Stimulated activated CD8-positive, alpha-beta memory T cell treated with anti-CD3 and anti-CD28 coated beads, Interleukin-4, amount 100 ng/mL, for 48 hours (primary cell): ENCODE measurements at places on chromosomes 1 and 21.

DNA sequence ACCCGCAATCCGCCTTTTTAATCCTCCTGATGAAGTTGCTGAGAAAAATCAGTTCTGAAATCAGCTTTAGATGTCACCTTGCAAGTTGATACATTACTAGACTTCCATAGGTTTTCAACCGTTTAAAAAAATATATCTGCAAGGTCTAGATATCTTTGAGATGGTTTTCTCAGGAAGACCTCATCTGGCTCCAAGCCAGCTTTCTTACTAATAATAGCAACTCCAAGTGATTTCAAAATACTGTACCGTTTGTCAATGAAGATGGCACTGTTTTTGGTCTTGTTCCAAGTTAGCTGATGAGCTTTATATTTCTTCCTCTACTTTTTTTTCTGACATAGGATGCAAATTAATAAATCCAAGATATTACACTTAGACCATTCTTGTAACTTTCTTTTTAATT lies 40.3 kb downstream of the LRRC8C start:
- DNase-seq, result no peak

DNA sequence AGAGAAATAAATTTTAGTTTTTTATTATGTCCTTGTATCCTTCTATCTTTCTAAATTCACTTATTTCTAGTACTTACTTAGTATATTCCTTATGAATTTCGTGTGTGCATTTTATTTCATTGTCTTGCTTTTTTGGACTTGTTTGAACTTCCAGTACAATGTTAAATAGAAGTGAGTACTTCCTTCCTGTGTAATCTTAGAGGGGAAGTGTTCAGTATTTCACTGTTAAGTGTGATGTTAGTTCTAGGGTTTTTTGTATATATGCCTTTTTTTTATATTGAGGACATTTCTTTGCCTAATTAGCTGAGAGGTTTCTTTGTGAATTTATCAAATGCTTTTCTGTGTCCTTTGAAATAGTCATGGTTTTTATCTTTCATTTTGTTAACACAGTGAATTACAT lies 10.7 kb downstream of the LYPLAL1 start:
- no peak for DNase-seq

- DNase-seq, result peak; percentile 93
Measured at GRCh38 chr1:53182111-53182593, 14.5 kb upstream of the CPT2 start.

DNA sequence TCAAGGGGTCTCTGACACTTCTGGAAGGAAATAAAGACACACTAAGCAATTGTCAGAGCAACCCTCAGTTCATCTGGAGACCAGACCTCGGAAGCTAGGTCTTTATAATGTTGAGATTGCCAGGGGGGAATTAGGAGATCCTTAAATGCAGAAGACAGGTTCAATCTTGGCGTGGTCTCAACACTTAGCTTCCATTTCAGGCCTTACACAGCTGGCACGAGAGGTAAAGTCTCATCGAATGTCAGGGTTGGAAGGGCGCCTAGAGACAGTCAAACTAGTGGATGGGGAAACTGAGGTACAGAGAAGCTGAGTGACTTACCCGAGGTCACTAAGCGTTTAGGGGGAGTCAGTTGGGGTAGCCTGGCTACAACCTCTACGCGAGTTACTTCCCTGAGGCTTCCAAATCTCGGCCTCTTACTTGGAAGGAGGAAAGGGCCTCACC lies 562 bp upstream of the EPB41 start:
- DNase-seq, result no peak

DNA sequence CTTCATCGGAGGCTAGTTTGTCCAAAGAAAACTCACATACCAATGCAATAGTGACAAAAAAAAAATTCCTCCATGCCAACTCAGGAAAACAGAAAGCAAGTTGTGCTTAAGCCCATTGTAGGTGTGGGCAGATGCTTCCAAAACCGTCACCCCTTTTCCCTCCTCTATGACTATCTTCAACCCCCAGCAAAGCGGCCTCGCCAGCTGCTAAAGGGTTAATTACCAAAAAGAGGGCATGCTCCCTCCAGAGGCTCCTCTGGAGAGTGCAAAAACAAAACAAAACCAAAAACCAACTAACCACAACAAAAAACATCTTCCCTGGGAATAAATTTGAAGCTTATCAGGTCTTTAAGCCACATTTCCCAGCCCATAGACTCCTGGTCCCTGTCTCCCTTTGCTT lies 1.2 kb downstream of the LMOD1 start:
- DNase-seq, result no peak

- DNase-seq, result no peak
Measured at GRCh38 chr1:227740401-227740960, 5.2 kb downstream of the SNAP47 start.

GRCh38 chr1:46158312-46159281 lies 16.3 kb upstream of the TSPAN1 start:
- DNase-seq, result no peak

DNA sequence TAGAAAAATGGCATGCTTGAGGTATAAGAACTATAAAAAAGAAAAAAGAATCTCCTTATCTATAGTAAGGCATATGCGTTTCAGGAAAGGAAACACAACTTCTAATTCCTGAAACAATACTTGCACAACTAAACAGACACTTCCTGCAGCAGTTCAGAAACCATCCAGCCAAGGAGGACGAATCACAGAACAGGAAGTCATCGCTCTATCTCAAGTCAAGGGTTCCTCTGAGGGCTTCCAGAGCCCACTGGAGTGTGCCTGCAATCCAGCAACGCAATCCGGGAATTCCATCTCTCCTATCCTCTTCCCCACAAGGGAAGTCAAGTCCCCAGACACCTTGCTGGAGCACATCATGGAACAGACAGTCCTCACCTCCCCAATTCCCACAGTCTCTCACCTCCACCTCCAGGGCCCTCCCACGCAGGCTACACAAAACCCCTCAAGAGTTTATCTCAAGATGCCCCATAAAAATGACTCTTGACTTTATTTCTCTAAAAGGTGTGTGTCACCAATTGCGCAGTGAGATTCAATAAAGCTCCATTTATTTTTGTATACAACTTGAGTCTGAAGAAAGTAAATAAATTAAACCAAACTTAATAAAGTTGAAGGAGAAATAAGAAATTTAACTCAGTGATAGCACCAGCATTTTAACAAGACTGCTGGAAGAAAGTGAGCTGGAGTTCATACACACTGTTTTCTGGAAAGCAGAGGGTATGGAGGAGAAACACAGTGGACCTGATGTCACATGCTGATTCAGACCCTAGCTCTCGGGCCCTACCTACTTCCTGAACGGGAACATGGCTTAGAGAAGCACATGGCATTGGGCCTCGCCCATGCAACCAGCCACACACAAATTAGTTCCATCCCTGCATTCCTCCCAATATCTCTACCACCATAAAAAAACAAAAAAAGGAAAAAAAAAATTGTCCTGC lies 39.9 kb downstream of the SIPA1L2 start:
- DNase-seq, result no peak

GRCh38 chr1:64594446-64594845 lies 124.5 kb downstream of the CACHD1 start:
- no peak for DNase-seq

DNA sequence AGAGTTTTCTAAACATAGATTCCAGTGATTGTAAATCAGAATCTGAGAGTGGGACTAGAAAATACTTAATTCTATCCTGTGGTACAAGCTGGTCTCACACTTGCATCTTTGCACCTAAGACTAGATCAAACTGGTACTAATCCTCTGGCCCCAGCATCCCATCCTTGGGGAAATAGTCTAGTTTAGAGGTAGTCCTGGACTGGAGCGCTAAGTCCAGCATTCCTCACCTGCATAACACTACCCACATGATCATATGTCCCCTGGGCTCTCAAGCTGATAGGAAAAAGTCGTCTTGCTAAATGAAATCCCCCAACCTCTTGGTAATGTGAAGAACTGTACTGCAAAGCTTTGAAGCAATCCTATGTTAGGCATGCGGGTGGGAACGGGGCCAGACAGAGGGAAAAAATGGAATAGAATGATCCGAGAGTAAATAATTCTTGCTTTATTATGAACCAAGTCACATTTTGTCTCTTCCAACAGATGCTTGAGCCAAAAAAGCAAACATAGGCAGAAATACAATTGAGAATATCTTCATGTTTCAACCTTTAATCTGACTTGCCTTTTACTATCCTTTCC lies 4.8 kb downstream of the COX20 start:
- DNase-seq, result no peak

DNA sequence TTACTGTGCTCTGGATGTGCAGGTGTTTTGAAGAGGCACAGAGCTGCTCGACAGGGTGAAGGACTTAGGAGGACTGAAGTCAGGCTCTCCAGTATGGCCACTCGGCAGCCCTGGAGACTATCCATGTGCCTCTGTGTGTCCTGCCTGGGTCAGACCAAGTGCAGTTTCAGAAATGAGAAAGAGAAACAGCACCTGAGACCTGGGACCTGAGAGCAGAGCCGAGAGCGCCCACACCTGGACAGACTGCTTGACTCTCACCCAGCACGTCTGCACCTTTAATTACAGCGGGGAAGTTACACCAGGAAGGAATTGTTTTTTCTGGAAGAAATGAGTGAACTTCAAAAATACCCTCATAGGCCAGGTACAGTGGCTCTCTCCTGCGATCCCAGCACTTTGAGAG lies 59.7 kb upstream of the COL6A1 start:
- no peak for DNase-seq

DNA sequence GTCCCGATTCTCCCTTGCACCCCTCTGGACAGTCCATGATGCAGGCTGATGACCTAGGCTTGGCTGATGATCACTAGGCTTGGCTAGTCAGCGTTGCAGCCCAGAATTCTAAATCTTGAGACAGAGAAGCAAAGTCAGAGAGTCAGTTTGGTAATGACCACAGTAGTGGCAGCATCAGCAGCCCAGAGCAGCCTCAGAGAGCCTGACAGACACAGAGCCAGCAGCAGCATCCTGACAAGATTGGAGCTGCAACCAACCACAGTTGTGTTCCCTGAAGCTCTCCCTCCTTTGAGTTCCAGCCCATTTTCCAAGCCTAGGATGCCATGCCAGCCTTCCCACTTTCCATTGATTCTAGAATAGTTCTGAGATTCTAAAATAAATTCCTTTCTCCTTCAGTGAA lies 16.8 kb upstream of the ITLN1 start:
- no peak for DNase-seq

- no peak for DNase-seq
Measured at GRCh38 chr1:87132284-87132870, 196.3 kb upstream of the LMO4 start.

GRCh38 chr1:68344208-68344607 lies 105.5 kb downstream of the RPE65 start:
- no peak for DNase-seq

DNA sequence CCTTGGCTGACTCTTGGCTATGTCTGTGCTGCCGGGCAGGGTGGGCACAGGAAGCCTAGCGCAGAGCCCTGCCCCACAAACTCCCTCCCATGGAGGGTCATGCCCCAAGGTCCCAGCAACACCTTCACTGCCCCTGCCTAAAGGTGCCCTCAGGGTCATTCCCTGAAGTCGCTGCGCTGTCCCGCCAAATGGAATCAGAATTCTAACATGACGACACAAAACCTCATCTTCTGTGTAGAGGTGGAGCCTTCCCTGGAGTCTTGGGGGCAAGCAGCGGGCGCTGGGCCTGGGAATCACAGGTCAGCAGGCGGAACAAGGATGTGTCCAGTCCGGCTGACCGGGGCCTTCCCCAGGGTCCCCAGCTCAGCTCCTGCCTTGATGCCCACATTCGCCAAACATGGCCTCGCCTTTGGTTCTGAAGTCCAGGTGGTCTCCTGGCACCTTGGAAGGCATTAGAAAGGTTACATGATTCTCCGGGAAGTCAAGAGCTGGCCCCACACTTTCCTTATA lies 17.3 kb downstream of the TMEM201 start:
- DNase-seq, result no peak

DNA sequence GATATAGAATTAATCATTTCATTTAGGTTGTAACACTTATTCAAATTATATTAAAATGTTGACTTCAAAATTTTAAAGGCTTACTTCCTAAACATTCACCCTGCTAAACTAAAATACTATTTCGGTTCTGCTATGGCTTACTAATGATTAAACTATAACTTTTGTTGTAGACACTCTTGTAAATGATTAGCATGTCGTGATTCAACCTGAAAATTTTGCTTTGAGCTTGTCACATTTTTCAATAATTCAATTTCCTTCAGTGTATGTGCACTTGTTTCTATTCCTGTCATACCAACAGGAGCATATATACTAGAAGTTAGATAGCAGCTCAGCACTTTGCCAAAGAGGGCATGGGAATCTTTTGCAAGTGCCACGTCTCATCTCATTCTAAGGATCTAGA lies 1018.8 kb downstream of the AMY1C start:
- no peak for DNase-seq

- no peak for DNase-seq
Measured at GRCh38 chr1:228923973-228924686, 188.9 kb downstream of the RHOU start.

- peak; percentile 47 for DNase-seq
Measured at GRCh38 chr1:78045926-78046778, at the start of gene GIPC2. Gene GIPC2 (plus strand): TSS chr1:78045966. CDS start chr1:78046095, 129 bp downstream.

DNA sequence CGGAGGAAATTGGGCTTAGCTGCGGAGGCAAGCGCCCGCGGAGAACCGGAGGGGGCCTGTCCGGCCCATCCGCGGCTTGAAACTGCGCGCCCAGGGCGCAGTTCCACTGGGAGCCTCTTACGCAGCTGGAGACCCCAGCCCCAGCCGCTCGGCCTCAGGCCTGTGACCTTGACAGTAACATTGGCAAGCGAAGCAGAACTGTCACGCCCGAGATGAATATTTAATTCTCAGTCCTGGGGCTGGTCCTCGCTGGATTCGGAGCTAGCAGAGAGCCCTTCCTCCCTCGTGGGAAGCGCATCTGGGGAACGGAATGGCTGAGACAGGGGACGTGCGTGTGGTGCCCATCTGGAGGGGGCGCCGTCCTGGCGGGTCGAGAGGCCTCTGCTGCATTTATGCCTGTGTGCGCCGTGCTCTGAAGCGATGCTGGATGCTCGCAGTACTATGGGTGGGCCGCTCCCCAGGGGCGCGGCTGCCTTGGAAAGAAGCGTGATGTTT lies 928 bp downstream of the SLC6A17 start:
- DNase-seq, result no peak

DNA sequence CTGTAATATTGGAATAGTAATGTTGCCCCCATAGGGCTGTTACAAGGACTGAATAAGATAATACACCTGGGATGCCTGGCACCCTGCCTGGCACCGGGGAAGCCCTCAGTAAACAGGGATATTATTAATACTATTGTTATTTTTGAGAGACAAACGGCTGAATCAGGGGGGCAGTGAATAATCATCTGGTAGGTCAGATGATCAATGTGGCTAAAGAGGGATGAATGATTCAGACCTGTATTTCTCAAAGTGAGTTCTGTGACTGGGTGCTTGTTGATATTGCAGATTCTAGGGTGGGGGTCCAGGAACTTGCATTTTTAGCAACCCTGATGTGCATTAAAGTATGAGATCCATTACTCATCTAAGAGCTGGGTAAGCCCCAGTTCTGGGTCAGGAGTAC lies 46.2 kb upstream of the BCL10 start:
- no peak for DNase-seq

GRCh38 chr1:221543529-221544120 lies 198.3 kb downstream of the DUSP10 start:
- no peak for DNase-seq

- DNase-seq, result peak; percentile 56
Measured at GRCh38 chr21:25565272-25566211, 41.7 kb downstream of the MRPL39 start.

- DNase-seq, result no peak
Measured at GRCh38 chr1:25996966-25997827, 666 bp downstream of the PAFAH2 start.
